Trophoblast cell (in vitro differentiated cells and primary cell): ENCODE measurements at places on chromosomes 6 and 20.

DNA sequence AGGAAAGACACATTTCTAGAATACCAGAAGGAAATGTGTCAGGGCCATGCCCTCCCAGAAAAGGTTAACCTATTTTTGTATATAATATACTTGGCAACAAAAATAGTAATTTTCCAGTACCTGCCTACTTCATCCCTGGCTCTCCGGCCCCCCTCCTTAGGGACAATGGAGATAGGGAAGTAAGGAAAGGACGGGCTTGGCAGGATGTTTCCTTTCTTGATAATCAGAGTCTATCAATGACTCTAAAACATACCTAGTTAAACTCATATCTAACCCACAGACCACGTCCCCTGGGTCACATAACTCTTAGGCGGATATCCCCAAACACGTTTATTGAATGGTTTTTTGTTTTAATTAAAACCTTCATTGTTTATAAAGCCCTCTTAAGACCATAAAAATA, 11.8 kb downstream of the UQCC2 start:
- DNase-seq = no peak

DNA sequence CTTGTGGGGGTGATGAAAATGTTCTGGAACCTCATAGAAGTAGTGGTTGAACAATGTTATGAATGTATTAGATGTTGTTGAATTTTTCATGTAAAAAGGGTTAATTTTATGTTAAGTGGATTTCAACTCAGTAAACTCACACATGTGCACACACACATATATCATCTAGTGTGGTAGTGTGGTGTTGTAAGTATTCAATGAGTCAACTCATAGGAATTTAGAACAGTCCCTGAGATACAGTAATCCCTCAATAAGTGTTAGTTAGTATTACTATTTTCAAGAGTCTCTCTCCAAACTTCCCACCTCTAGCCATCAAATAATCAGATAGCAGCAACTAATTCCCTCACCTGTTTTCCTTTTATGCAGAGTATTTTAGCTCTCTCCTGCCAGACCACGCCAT, 563.1 kb upstream of the JARID2 start:
- DNase-seq = peak; percentile 42

DNA sequence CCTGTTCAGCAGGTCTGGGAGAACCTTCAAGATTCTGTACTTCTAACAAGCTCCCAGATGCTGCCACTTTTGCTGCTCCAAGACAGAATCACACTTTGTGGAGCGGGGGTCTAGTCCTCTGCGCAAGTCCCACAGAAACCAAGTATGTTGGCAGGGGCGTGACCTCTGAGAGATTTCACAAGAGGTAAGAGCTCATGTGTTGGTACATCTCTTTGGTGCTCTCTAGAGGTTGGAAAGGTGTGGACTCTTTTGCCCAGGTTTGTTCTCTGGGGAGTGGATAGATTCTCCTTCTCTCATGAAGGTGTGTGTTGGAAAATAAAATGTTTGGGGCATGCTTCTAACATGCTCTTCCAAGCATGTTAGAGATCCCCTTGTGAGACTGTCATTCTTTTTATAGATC, 340.9 kb upstream of the IRAK1BP1 start:
- no peak for DNase-seq

GRCh38 chr20:20546402-20546801, 166.0 kb downstream of the RALGAPA2 start:
- no peak for DNase-seq

DNA sequence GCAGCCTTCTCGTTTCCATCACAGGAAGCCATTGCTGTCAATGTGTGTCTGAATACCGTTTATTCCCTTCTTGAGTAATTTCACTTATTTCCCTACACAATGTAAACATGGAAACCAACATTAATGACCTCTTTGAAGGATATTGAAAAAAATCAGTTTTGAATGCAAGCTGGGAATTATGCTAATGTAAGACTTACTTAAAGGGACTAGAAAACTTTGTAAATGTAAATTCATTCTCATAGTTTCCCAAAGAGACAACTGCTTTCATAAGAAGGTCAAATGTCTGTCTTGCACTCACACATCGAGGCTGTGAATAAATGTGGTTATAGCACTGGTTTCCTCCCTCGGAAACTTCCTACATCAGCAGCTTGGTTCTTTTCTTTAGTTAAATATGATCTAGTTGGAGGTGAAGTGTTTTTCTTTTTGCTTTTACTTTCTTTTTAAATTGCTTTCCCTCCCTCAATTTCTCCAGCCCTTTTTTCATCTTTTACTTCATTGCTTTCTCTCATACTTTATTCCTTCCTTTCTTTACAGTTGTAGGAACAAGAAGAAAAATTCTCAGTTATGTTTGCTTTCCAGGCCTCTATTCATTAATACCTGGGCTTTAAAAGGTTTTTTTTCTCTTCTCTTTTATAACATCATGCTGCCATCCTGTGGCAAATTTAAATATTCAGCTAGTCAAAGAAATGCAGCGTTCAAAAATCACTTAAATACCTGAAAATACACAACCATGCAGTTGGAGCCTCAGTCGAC, 108.3 kb downstream of the TNFAIP3 start:
- no peak for DNase-seq

DNA sequence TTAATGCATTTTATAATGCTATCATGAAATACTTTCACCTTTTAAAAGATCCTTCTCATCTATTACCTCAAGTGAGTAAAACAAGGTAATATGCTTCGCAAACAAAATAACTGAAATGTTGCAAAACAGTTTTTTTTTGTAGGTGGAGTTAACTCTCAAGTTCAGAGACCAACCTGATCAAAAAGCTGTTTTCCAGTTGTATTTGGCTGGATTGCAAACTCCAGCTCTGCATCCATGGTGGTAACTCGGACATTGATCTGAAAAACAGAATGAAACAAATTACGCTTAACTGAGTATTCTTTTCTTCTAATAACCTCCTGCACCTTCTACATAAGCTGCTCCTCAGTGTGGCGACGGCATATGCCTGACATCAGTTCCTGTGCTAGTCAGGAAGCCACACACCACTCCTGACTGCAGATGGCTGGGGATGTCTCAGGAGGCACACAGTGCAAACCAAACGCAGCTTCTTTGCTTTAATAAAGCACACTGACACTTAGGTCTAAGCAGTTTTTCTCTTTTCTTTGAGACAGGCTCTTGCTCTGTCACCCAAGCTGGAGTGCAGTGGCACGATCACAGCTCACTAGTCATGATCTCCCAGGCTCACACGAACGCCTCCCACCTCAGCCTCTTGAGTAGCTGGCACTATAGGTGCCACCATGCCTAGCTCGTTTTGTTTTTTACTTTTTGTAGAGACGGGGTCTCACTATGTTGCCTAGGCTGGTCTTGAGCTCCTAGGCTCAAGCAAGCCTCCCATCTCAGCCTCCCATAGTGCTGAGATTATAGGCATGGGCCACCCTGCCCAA, 29.9 kb downstream of the EZR start:
- no peak for DNase-seq

DNA sequence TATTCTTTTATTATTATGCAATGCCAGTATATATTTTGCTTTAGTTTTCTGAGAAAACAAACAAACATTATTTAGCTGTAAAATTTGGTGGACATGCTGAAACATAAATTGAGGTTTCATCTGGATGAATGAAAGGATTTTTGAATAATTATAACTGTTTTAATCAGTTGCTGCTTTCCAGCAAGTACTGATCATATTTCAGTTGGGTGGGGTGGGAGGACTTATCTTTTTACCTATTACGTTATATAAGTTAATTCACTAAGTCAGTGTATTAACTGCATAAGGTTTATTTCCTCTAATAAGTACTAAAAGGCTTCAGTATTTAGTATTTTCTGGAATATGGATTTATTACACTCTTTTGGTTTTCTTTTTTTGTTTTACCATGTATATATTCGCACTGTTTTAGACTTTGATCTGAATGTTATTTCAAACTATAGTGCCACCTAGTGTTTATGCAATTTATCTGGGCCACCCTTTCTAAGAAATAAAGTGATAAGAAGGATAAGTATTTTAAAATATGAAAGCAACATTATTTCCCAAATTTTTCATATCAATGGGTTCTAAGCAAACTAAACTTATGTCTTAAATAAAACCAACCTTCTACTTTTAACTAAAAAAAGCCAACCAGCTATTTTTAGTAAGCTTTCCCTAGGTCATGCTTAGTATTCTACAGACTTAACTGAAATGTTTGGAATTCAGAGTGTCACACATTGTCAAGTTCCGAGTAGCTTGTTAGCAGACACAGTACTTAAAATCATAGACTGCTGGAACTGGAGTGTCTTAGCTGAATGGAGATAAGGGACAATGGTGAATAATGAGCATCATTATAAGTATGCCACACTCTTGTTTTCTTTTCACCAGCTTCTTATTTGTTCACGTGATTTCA, 105.4 kb upstream of the MCHR2 start:
- DNase-seq = no peak

- DNase-seq = no peak
Observed at GRCh38 chr6:2133716-2134310, 111.6 kb downstream of the GMDS start.

DNA sequence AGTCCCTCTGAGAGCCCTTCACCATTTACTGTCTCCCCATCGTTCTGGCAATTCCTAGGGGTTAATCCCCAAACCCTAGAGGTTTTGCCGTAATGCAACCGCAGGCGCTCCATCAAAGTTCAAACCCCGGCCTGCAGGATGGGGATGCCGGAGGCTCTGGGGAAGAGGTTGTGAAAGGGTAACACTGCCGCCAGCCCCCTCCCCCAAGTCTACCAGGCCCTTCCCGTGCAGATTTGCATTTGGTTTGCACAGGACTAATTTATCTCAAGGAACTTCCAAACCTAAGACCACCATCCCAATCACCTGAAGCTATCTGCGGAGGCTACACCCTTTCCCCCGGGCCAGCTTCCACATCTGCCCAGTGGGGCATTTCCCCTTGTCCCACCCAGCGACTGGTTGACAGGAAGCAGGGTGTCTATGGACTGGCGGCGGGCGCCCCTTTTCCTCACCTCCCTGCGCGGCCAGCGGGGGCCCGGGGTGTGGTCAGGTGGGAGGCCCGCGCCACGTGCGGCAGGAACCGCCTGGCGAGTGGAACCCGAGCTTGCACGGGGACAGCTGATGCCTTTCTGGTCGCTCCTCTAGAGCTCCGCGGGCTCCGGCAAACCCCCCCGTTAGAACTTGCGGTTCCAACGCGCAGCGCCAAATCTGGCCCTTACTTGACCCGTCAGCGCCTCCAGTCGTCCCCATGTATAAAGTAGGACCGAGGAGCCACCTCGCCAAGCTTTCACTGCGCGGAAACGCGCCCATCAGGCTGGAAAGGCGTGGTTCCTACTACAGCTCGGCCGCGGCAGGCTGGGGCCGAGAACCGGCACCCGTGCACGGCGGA, 9.4 kb upstream of the SLC4A11 start:
- peak; percentile 60 for DNase-seq

- no peak for DNase-seq
Observed at GRCh38 chr20:46920114-46920513, 25.5 kb downstream of the EYA2 start.

DNA sequence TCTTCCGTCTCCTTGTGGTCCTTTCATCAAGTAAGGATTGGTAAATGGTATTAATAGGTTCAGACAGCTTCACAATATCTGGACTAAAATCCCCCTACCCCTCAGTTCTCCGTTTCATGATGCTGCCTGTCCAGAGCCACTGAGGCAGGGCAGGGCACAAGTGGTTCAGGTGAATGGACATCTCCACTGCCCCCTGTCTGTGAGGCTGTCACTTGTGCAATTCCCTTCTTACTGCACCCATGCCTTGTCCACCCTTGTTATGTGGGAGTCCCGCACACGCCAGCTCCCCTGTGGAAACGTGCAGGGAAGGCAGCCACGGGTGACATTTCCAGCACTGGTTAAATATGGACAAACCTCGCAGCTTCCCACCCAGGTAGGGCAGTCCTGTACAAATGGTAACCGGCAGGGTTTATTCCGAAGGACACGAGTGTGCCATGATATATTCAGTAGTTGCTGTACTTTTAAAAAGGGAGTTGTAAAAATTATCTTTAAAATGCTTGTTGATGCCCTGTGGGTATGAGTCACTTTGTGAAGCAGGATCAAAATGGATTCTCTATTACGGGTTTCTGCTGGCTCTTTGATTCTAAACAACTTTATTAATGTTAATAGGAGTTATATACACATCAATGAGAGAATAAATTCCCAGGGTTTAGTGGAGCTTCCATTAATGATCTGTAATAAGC, 73.5 kb downstream of the FYN start:
- no peak for DNase-seq

DNA sequence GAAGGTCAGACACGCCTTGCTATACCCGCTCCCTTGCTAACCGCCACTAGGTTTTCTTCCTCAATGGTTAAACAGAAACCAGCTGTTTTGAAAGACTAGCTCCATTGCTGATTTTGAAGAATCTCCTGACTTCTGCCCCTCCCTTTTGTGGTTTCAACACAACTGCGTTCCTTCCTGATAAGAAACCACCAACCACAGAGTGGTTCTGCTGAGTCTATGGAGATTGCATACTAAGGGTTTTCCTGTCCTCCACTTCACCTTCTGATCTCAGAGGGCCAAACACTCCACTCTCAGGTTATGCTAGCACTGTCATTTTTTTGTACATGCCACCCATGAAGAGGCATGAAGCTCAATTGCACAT, 207.9 kb downstream of the MYLK4 start:
- DNase-seq = peak; percentile 79

- no peak for DNase-seq
Observed at GRCh38 chr20:48600470-48600945, 227.3 kb downstream of the PREX1 start.

GRCh38 chr20:10603971-10604864, 69.6 kb downstream of the JAG1 start:
- DNase-seq = peak; percentile 15

DNA sequence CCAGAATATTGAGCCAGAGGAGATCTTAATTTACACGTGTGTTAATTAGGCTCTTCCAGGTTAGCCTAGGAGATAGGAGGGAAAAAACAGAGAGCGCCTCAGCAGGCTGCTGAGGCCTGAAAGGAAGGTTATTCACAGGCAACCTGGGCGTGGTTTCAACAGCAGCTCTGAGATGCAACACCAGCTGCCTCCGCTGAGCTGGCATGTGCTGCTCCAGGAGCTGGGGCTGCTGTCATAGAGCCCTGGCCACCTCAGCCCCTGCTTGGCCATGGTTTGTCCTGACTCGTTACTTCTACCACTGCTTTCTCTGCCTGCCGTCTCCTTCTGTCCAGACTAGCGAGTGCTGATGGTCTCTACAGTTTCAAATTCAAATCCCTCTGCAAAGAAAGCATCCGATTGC, 32.4 kb upstream of the RPP40 start:
- DNase-seq = peak; percentile 78

DNA sequence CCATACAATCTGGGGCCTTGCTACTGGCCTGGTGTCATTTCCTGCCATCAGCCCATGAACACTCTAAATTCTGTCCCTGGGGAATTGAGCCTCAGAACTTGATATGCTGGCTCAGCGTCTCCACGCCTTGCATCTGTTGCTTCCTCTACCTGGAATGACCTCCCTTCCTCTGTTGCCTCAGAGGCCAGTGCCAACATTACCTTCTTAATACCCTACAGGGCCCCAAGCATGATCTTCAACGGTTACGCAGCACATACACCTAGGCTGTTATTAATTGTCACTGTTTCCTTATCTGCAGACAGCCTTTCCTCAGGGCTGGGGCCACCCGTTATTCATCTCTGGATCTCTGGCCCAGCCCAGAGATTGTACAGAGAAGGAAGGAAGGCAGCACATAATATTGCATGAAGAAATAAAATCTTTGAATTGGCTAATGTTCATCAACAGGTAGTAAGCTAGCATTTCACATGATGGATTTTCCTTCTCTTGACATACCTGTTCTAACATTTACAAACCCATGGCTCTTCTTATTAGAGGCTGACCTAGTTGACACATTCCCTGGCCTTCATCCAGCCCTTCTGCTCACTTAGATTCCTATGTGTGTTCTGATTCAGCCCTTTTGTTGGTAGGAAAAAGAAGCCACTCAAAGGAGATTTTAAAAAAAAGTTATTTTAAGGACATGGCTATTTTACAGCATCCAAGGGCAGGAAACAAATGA, 8.4 kb upstream of the RNF182 start:
- no peak for DNase-seq
